Colonic mucosa (tissue), 4 donors: ENCODE measurements at places on chromosomes 1 and 21.
A peak's percentile ranks its signal among the peaks of the same experiment; 100 is the strongest.

DNA sequence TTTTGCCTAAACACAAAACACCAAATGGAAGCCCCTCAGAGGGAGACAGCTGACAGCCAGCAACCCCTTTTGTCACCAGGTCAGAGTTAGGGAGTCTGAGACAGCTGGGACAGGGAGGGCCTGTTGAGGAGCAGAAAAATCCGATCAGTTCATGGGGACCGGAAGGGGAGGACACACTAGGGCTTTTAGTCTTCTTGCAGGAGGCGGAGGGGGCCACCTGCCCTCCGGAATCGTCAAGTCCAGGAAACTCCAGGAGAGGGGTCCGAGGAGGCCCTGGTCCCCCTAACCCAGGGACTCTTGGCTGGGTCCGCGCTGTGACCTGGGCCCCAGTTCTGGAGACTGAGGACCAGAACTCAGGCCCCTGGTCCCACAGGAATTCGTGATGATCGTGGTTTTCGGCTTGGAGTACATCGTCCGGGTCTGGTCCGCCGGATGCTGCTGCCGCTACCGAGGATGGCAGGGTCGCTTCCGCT is 34.2 kb downstream of the KCNQ4 start:
- DNase-seq: no peak

GRCh38 chr1:22536506-22536905 is 26.8 kb upstream of the EPHA8 start:
- no peak for DNase-seq

GRCh38 chr1:215568299-215568692 is 1.2 kb downstream of the KCTD3 start:
- DNase-seq: peak; percentile 34

DNA sequence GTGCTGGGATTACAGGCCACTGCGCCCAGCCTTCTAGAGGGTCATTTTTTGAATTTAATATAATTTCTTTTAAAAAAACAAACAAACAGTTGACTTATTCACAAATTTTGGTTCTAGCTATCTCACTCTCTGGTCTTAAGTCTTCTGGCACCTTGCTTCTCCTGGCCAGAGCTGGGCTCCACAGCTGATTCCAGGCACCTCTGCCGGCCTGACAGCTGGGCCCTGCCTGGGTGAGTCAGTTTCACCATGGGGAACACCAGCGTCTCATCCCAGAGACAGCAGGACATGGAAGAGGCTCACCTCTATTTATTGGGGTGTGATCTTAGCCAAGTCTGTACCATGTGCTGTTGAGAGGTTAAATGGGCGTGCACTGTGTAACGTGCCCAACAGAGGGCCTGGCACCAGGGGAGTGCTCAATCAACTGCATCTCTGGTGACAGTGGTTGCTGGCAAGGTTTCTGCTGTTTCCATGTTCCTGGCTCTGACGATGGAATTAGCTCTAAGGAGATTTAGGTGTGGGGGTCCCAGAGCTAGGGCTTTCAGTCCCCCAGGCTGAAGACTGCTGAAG is 956 bp downstream of the CPLANE2 start:
- DNase-seq: peak; percentile 66

DNA sequence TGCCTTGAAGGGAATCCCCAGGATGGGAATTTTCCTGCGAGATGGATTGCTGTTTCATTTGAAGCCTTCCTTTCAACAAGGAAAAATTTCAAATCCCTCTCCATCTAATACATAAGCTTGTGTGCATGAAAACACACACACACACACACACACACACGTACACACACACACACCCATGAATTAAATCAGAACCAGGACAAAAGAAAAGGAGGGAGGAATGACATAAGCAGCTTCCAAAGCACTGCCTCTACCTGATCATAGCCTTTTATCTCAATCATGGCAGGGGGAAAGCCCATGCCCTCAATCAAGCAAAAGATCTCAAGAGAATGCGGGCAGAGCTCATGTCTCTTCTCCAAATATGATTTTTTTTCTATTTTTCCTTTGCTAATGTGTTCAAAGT is 139.7 kb downstream of the SLC44A5 start:
- DNase-seq: no peak

GRCh38 chr1:59699227-59699847 is 115.4 kb upstream of the HOOK1 start:
- no peak for DNase-seq

- no peak for DNase-seq
Measured at GRCh38 chr1:159959451-159959850, 5.4 kb upstream of the SLAMF9 start.

DNA sequence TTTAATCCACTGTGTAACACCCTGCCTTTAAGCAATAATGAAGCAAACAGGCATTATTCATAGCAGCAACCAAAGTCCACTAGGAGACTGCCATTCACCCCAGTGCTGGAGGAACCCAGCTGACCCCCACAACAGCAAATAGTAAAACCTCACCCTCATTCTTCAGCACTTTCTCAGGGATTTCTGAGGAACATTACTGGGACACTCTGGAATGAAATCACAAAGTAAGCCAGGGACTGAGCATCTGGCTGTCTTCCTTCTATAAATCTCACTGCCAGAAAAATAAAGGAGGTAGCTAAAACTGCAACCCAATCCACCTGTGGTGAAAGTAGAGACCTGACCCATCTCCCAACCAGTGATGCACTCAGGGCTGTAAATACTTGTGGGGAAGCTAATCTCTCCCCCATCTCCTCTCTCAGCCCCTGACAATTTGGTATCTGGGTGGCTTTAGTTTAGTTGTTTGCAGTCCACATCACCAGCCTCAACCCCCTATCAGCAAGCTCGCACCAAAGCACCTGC is 47.1 kb downstream of the COL6A1 start:
- DNase-seq: no peak

- DNase-seq: no peak
Measured at GRCh38 chr1:31905093-31905509, 33.1 kb downstream of the PTP4A2 start.

GRCh38 chr1:194495434-194495833 is 1309.0 kb upstream of the B3GALT2 start:
- no peak for DNase-seq
